Osteoblast (primary cell): ENCODE measurements at places on chromosomes 6 and 20.

DNA sequence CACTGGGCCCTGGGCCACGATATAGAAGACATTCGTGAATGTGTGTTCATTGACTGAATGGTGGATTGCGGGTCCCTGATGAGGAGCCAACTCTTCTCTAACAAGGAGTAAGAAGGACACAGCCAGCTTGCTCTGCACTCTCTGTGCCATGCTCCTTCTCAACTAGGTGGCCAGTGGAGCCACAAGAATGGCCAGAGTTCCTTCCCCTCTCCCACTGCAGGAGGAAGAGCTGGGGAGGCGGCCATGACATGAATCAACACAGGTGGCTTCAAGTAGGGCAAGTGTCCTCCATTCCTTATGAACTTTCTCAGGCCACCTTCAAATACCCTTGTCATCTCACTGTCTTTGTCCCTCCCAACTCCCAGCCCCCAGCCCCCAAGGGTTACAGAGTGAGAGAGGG, 305.7 kb downstream of the KIF16B start:
- no peak for DNase-seq

DNA sequence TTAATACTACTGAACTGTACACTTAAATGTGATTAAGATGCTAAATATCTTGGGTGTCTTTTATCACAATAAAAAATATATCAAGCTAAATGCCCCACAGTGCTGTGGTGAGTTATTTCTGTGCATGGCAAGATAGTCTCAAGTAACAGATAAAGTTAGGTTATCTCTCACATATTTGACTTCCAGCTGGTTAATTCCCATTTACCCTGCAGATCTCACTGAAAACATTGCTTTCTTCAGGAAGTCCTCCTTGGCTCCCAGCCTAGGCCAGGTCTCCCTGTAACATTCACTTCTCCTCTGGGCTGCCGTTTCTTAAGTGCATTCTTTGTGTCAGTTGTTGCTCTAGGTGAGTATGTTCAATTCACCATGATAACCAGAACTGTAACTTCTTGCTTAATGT, 59.1 kb downstream of the SLC22A1 start:
- DNase-seq = no peak

DNA sequence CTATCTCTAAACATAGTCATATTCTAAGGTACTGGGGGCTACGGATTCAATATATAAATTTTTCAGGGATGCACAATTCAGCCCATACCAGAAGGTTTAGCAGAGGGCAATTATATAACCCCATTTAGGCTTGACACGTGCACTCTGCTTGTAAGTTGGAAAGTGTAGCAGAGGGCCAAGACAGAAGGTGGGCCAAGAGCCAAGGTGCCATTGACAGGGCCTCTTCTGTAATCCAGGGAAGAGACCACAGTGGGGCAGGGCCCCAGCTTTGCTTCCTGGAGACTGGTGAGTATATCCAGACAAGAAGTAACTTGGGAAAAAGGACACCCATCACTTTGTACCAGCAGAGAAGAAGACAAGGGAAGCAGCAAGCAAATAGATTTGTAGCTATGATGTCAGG, 672.4 kb upstream of the MARCKS start:
- peak; percentile 10 for DNase-seq

GRCh38 chr6:93226822-93227221, 192.5 kb downstream of the EPHA7 start:
- DNase-seq = no peak

DNA sequence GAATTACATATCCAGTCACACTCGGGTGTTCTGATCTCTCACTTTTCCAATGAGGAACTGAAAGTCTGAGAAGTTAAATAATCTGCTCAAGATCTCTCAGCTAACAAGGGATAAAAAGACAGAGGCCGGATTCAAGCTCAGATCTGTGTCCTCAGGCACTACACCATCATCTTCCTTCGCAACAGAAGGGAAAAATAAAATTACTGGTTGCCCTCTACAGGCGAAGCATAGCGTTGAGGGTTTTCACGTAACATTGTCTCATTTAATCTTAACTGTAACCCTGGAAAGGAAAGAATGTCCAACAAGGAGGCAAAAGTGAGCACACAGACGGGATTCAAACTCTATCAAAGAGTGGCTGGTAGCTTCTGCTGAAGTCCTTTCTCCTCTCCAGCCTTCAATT, 67.8 kb upstream of the ANKEF1 start:
- DNase-seq = peak; percentile 61

DNA sequence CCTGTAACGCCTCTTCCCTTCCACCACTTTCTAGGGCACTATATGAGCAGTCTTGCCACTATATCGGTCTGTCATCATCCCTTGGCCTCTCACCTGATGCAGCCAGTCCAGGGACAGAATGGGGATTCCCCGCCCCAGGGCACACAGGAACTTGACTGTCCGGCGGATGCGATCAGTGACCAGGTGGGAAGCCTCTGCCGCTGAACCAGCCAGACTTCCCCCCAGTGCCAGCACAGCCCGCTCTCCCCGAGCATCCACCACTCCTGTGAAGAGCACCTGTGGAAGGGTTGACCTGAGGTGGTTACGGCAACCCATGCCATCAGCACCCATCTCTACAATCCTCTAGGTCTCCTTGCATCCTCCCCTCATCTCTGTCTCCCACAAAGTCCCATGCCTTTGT, 12.2 kb upstream of the NRM start:
- no peak for DNase-seq

DNA sequence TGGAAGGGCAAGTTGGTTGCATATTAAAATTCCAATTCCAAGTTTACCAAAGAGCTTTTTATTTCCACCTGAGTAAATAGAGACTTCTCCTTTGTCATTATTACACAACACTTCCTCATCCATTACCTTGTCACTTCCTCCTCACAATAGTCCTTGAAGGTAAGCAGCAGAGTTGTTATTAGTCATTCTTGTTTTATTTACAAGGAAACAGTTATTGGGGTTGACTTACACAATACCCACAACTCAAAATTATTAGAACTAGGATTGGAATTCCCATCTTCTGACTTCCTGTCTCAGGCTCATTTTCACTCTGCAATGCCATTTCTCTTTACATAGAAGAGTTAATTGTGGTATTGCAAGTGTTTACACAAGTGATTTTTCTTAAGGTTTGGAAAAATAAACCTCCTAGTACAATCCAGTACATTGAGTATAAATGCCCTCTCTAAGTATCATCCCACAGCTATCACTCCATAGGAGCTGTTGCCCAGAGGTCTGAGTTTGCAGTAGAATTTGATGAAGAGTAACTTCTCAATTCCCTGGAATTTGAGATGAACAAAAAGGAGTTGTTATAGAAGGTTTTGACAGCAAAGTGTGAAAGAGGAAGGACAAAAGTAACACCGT, 28.9 kb upstream of the MTRF1L start:
- no peak for DNase-seq

- no peak for DNase-seq
Observed at GRCh38 chr6:5518936-5519491, 257.7 kb downstream of the FARS2 start.
